DMS53 (cell line): ENCODE measurements at places on chromosomes 1 and 21.

DNA sequence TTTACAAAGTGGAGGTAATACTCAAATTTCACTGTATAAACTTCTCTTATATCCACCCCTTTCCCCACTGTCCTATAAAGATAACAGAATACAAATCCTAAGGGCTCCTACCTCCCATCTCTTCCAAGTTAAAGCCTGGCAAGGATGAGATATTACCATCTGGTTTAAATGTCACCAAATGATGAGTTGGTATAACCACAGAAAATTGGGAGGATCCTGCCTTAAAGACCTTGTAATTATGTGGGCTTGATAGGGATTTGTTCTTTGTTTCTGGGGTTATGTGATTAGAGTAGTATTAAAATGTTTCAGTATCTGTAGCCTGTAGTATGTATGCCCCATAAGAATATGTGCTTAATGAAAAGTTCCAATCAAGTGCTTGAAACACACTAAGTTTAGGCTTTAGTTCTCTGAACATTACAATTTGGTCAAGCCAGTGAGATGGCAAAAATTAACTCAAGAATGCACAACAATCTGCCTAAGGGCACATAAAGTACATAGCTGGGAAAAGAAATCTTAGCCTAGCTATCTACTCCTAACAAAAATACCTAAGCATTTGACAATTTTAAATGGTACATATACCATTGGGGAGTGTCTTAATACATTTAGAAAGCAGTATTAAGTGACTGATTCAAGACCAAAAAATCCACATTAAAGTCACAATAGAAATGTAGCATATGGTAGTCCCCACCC lies 14.0 kb downstream of the KDM5B start:
- DNase-seq = no peak

- no peak for DNase-seq
Measured at GRCh38 chr21:21179619-21180298, 181.6 kb downstream of the NCAM2 start.

DNA sequence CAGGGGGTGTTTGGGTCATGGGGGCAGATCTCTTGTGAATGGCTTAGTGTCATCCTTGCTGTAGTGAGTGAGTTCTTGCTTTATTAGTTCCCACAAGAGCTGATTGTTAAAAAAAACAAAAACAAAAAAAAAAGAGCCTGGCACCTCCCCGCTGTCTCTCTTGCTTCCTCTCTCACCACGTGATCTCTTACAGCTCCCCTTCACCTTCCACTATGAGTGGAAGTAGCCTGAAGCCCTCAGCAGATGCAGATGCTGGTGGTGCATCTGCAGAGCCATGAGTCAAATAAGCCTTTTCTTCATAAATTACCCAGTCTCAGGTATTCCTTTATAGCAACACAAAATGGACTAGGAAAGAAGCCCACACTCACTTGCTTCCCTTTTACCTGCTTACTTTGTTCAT lies 17.2 kb upstream of the RGL1 start:
- no peak for DNase-seq

DNA sequence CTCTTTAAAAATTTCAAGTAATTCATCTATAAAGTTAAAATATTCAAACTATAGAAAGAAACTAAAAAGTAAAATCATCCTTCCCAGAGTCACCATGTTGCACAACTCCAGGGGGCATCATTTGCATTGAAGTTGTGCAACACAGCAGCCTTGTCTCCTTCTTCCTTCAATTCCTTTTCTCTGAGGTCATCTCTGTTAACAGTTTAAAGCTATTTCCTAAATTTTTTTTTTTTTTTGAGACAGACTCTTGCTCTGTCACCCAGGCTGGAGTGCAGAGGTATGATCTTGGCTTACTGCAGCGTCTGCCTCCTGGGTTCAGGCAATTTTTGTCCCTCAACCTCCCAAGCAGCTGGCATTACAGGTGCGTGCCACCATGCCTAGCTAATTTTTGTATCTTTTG lies 7.1 kb downstream of the RHBG start:
- DNase-seq = no peak

- DNase-seq = no peak
Measured at GRCh38 chr1:5105744-5106143, 451.3 kb downstream of the AJAP1 start.
